ENCODE measurements at places on chromosomes 13 and 19. TPM values are rescaled to one million over a fixed set of nuclear protein-coding genes. Genes with fewer than 3 reads are reported as not detected.

CCDC70 gene
- total RNA-seq, result not detected

ZNF611 gene
- total RNA-seq, result 12.8 TPM

AMER2 gene
- total RNA-seq, result not detected

CYP4F2 gene
- not detected for total RNA-seq
